ENCODE measurements at places on chromosomes 12 and 14.

DNA sequence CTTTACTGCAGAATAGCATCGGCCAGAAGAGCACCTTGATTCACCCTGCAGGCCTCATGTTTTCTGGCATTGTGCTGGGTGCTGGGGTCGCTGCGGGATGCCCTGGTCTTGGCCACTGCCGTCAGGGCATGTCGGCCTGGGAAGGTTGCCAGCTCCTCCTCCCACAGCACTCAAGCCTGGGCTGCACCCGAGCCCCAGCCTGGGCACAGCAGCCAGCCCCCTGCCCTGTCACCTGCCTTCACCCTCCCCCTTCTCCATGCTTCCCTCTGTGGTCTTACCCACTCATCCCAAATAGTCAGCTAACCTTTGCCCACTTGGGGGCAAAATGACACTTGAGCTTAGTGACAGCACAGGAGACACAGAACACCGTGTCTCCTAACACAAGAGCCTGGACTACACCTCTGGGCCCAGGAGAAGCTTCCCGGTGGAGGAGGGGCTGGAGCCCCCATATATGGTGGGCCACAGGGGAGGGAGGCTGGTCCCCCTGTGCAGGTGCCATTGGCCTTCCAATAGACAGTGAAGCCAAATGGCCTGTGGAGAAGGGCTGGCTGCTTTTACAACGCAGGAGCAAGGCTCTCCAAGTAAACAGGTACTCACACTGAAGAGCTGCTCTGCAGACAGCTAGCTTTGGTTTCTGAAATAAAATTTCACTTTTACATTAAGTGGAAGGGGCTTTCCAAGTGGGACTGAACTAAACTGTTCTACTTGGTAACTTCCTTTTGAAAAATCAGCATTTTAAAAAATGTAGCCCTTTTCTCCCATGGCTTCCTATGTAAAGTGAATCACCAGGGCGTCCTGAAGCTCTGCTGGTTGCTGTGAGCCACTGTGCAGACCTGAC is 51.2 kb upstream of the AMN start:
- H3K4me1 ChIP-seq = no peaks in the 10 kb centered on the region
- H3K36me3 ChIP-seq = peaks cover 10% of the 10 kb centered on the region
- no peak overlapping the region for H3K27ac ChIP-seq
- no peaks in the 10 kb centered on the region for H3K27me3 ChIP-seq
- no peak overlapping the region for H3K4me3 ChIP-seq
- no peak for DNase-seq

DNA sequence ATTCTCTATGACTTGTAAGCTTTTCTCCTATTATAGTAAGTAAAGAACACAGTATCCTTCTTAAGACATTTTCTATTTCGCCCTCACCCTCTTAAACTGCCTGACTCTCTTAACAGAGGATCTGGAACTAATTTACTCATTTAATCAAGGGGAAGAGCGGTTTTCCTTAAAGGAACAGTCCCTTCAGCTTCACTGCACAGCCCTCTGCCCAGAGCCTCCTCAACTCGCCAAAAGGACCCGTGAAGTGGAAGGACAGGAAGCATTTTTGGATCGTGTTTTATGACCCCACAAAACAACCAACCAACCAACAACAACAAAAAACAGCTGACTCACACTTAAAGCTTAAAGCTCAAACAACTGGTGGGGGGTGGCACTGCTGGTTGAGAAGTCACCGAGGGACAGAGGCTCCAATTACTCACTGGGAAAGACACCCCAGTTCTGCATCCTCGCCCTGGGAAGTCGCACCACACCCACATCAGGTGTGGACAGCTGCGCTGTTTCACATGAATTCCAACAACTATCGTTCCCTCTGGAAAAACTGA is 35.7 kb downstream of the NID2 start:
- H3K27me3 ChIP-seq = no peaks in the 10 kb centered on the region
- no peak for DNase-seq
- peak overlapping the region; percentile 54 for H3K27ac ChIP-seq
- H3K4me1 ChIP-seq = peaks cover 11% of the 10 kb centered on the region

- no peaks in the 10 kb centered on the region for H3K27me3 ChIP-seq
- peaks cover 93% of the 10 kb centered on the region for H3K4me1 ChIP-seq
- no peak for DNase-seq
- no peaks in the 10 kb centered on the region for H3K36me3 ChIP-seq
- H3K27ac ChIP-seq = peak overlapping the region; percentile 45
- H3K4me3 ChIP-seq = no peak overlapping the region
Observed at GRCh38 chr12:88556213-88556774, 24.0 kb downstream of the KITLG start.

GRCh38 chr14:77314539-77315457 is 5.9 kb downstream of the POMT2 start:
- peak overlapping the region; percentile 45 for H3K27ac ChIP-seq
- DNase-seq = no peak
- no peaks in the 10 kb centered on the region for H3K36me3 ChIP-seq
- H3K4me3 ChIP-seq = no peak overlapping the region
- peaks cover 57% of the 10 kb centered on the region for H3K4me1 ChIP-seq

- no peak overlapping the region for H3K4me3 ChIP-seq
- no peak for DNase-seq
- no peaks in the 10 kb centered on the region for H3K27me3 ChIP-seq
- H3K36me3 ChIP-seq = no peaks in the 10 kb centered on the region
Observed at GRCh38 chr12:90299666-90300065, 591.0 kb upstream of the ATP2B1 start.

DNA sequence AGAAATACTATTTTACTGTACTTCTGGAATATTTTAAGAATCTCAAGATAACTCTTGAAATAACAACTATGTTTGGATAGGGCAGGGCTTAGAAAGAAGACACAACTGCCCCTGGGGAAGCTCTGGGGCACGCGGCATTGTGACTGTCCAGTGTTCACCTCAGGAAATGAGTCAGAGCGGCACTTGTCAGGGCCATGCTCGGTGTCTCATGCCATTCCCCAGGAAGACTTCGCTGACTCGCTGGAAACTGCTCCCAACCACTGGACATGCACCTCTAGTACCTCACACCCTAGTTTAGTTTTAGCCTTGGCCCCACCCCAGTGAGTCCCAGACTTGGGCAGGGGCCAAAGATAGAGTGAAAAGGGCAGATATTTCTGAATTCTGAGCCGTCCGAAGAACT is 192.0 kb downstream of the TTC7B start:
- H3K4me1 ChIP-seq = peaks cover 40% of the 10 kb centered on the region
- peaks cover 31% of the 10 kb centered on the region for H3K36me3 ChIP-seq
- H3K27ac ChIP-seq = peak overlapping the region; percentile 53
- DNase-seq = no peak

DNA sequence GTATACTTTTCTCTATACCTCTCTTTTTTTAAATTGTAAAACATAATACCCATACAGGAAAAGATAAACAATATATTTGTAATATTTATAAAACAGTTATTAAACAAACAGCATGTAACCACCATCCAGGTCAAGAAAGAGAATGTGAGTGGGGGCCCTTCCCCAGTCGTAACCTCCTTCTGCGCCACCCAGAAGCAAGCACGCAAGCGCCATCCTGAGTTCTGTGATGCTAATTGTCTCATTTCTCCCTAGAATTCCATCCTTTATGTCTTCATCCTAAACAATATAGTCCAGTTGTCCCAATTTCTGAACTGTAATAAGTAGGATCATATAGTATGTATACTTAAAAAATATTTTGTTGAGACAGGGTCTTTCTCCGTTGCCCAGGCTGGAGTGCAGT is 129.5 kb downstream of the EXOC5 start:
- no peaks in the 10 kb centered on the region for H3K4me1 ChIP-seq
- H3K4me3 ChIP-seq = no peak overlapping the region
- no peak for DNase-seq

DNA sequence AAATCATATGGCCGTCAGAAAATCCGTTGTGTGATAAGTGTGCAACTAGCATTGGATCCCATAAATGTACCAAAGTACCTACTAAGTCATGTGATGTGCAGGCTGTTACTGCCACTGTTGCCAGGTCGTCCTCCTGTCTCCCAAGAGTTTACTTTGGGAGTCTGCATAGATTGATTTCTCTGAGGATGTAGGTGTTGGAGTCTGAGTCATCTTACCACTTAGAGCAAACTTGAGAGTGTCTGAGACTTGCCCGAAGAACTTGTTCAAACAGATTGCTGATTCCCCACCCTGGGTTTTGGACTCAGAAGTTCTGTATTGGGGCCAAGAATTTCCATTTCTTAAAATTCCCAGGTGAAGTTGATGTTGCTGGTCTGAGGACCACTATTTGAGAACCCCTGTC is 11.4 kb downstream of the TMX1 start:
- H3K27ac ChIP-seq = no peak overlapping the region
- no peak overlapping the region for H3K4me3 ChIP-seq
- H3K4me1 ChIP-seq = no peaks in the 10 kb centered on the region
- no peak for DNase-seq

All from stomach (tissue), 19 donors.